ENCODE measurements at places on chromosomes 6 and 20.

- DNase-seq = no peak
Observed at GRCh38 chr20:48770700-48771442, 56.9 kb downstream of the PREX1 start.

- peak; percentile 75 for DNase-seq
Observed at GRCh38 chr20:23048283-23049200, 930 bp downstream of the THBD start.

- DNase-seq = no peak
Observed at GRCh38 chr20:9482180-9482579, 32.2 kb upstream of the LAMP5 start.

DNA sequence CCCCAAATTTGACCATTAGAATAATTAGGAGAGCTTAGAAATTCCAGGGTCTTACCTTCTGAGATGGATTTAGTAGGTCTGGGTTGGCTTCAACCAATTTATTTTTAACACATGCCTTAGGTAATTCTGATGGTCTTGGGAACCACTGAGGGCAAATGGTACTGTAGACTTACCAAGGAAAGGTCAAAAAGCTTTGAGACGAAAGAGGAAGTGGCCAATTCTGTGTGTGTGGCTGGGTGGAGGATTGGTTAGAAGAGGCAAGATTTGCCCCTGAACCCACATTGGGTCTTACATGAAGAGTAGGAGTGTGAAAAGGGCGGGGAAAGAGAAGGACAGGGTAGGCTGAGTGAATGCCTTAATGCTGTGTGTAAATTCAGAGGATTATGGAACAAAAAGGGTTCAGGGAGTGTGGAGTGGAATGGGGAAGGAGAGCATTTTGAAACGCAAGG lies 2.7 kb downstream of the ITCH start:
- no peak for DNase-seq

- no peak for DNase-seq
Observed at GRCh38 chr6:5599127-5599526, 337.8 kb downstream of the FARS2 start.

GRCh38 chr6:113169484-113169883 lies 687.7 kb upstream of the MARCKS start:
- DNase-seq = no peak

DNA sequence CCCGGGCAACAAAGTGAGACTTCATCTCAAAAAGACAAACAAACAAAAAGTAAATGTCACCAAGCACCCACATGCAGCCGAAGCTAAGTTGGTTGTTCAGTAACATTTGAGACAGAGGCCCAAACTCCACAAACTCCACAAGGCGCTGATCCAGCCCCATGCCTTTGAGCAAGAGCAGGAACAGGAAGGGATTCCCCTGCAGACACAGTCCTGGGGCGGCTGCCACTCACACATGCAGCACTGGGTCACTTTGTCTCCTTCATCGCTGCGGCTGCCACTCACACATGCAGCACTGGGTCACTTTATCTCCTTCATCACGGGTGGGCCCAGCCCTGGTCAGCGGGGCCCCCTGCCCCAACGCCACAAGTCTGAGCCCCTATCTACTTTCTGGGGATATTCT lies 246.9 kb upstream of the RREB1 start:
- no peak for DNase-seq

- no peak for DNase-seq
Observed at GRCh38 chr20:2697768-2698167, 5.2 kb downstream of the EBF4 start.

DNA sequence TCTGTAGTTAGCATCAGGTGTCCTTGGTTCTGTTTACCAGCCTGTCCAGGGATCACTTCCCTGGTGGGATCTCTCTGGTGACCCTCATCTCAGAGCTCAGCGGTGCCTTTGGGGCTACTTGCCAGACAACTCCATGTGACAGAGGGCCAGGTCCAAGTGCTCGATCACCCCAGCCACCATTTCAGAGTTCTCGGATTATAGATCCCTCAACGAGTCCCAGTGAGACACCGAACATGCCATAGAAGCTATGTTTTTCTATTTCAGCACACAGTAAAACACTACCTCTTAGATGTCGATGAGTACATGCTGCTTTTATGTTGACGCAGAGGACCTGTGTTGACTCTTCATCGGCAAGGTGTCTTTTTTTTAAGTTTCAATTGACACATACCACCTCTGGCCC lies 170.1 kb upstream of the AKAP12 start:
- DNase-seq = no peak

GRCh38 chr6:19865178-19865577 lies 28.0 kb downstream of the ID4 start:
- no peak for DNase-seq

- DNase-seq = peak; percentile 78
Observed at GRCh38 chr20:49835031-49835430, 22.4 kb downstream of the SLC9A8 start.

DNA sequence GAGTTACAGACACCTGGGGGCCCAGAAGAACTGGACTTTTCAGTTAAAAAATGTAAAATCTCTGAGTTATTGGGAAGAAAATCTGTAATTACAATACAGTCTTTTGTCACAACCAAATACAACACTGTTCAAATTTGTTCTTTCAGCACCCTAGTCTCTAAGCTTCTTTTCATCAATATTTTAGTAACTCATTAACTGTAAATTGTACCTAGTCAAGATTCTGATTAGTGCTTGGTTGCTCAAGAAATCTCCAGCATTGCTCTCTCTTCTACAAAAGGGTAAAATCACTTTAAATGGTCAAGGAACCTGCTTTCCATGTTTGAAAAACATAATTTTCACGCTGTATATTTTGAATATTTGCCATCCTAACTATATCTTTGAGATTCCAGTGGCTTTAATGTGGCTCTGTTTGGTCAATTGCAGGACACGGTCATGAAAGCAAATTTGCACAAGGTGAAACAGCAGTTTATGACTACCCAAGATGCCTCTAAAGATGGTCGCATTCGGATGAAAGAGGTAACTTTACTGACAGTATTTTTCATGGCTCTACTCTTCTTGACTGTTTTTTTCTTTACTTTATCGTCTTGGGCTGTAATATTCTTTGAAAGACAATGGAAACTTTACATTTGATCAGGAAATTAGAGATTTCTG lies 9.2 kb downstream of the SCGN start:
- no peak for DNase-seq

- peak; percentile 62 for DNase-seq
Observed at GRCh38 chr6:108630050-108630714, 69.5 kb downstream of the FOXO3 start.

- DNase-seq = no peak
Observed at GRCh38 chr6:6545616-6546317, 42.8 kb upstream of the LY86 start.

DNA sequence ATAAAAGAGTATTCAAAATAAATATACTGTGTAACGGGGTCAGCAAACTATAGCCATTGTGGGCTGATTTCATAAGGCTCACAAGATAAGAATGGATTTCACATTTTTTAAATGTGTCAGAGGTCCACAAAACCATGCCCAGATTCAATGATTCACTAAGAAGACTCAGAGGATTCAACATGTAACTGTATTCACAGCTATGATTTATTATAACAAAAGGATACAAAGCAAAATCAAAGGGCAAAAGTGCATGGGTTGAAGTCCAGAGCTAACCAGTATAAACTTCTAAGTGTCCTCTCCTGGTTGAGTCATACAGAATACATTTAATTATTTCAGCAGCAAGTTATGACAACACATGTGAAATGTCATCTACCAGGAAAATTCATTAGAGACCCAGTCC lies 49.2 kb downstream of the TBC1D32 start:
- no peak for DNase-seq

- DNase-seq = no peak
Observed at GRCh38 chr20:43655937-43656336, 11.0 kb upstream of the MYBL2 start.

DNA sequence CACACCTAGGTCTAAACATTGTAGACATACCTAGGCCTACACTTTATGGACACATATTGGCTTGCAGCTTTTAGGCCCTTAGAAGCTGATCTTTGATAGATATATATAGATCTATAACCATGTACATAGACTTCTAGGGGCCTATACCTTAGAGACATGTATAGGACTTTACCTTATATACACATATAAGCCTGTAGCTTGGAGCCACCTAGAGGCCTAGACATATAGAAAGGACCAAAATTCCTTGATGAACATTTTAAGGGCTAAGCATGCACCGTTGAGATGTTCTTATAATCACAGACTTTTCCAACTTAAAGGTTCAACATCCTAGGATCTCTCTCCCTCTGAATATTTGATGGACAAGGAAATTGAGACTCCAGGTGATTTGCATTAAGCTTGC lies 371.7 kb upstream of the SASH1 start:
- DNase-seq = peak; percentile 32

DNA sequence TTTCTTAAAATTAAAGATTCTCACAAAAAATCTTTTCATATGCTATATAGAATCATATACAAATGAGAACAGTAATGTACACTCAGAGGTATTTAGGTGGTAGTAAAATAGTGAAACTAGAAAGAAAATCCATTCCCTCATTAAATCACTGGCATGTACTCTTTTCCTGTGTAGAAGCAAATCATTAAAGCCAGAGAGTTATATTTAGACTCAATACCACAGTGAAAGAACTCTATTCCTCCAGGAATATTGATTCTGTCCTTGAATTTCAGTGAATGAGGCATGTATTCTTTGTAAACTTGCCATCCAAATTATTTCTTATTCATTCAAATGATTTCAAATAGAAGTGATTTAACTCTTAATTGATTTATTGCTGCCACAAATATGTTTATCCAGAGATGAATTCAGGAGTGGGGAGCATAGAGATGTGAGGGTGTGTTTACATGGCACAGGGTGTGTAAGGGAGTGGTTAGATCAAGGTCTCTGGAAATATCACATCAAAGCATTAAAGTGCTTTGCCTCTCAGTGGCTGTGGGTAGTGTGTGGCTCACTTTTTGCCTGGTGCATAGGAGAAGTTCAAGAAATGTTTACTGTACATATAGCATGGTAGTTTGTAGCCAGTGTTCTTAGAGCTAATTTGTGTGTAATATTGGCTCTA lies 141.2 kb downstream of the FAM83B start:
- no peak for DNase-seq

DNA sequence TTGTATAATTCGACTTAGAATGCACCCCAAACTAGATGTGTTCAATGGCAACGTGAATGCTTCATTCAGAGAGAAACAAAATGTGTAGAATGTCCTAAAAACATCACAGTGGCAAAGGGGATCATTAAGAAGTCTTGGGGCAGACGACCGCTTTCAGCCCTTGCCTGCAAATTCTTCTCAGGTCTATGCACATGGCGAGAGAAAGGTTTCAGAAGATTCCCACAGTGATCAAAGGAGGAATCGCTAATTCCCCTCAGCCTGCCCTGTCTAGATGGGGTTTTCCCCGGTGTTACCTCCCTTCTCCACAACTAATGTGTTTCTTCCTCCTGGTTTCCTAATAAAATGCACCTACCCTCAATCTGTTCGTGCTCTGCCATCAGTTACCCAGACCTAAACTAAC lies 13.3 kb upstream of the NHSL1 start:
- no peak for DNase-seq

DNA sequence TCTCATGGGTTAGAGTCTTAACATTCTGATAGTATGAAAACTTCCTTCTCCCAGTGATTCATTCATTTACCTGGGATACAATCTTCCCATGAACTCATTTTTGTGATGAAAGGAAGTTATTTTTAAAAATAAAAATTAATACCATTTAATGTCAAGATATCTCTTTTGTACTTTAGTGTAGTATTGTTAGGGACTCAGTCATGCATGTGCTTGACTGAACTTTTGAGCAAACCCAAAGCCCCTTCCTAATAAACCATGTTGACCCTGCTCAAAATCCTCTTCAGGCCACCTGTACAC lies 52.4 kb downstream of the RNF217 start:
- DNase-seq = no peak

DNA sequence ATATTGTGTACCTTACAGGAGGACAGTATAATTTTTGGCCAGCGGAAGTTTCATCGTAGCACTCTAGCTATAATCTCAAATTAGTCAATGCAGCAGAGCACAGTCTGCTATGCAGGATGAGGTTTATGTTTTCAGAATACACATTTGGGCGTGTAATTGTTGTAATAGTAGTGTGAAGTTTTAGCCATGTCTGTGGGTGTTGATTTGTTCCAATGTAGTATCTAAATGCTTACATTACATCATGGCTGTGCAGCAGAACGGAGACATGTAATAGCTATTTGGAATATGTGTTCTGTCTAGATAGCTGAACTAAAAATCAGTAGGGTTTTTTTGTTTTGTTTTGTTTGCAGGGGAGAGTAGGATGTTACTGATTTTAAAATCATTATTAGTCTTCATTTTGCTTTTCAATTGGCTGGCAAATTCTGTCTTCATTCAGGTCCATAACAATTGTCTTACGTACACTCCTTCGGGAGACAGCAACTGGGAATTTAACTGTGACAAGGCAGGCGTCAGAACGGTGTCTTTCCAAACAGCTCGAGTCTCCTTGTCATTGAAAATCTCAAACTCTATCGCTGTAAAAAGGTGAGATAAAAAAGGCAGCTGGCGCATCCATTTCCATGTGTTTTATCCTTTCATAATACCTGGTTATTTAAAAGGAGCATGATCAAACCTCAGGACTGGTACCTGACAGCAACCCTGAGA lies 65.1 kb upstream of the CDH4 start:
- DNase-seq = no peak

- peak; percentile 35 for DNase-seq
Observed at GRCh38 chr20:8394308-8394945, 262.4 kb downstream of the PLCB1 start.

- DNase-seq = no peak
Observed at GRCh38 chr6:152310371-152310954, 326.7 kb downstream of the SYNE1 start.

DNA sequence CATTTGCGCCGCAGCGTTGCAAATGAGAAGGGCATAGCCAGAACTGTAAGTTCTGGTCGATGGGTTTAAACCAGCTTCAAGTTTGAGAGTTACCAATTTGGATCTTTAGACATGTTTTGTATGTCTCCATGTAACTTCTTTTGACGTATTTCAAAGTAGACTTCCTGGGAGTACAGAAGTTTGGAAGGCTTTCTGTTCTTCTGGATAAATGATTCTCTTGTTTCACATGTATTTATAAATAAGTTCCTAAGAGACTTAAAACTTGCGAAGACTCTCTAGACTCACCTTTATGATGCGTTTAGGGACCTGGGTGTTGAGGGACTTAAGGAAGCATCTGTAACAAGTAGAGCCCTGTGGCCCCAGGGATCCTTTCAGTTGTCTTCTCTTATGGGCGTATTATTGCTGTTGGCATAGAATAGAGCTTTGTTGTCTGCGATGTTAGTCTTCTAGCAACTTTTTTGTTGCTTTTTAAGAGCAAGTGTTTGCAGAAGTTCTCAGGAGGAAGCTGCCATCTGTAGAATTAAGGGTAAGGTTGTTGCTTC lies 1.3 kb downstream of the CDYL start:
- DNase-seq = peak; percentile 39

Measured in epithelial cell of esophagus (primary cell).